ENCODE measurements at places on chromosomes 3 and 15.

DNA sequence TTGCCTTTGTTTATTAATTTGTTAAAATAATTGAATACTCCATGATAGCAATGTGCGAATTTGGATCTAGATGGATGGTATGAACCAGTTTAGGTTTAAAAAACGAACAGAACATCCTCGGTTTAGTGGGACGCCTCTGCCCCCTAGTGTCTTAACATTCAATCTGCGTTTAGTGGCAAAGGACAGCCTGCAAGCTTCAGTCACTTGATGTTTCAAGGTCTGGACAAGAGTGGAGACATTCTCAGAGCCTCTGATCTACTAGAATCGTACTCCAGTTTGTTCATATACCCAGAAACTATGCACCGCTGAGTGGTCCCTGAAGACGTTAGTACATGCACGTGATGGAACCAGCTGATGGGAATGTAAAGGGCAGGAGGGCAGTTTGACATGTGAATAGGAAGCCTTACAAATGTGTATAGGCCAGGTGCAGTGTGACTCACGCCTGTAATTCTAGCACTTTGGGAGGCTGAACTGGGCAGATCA, 17.8 kb upstream of the ATP13A4 start:
- peak; percentile 73 for DNase-seq

- DNase-seq: no peak
Observed at GRCh38 chr3:143412084-143412483, 292.5 kb downstream of the CHST2 start.

DNA sequence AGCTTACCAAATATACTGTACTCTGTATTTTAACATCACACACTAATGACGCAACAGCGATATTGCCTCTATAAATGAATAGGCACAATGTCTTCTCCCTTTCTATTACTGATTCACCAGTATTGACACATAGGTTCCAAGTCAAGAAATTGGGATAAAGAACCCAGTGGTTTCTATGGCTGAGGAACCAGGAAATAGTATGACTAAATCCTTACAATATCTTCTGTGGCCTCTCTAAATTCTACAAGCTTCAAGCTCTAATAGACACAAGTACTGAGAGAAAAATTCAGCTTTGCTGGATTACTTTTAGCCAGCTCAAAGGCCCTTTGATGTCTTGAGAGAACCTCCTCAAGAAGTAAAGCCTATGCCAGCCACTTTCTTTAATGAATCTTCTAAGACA, 162.5 kb downstream of the DPH6 start:
- no peak for DNase-seq

- no peak for DNase-seq
Observed at GRCh38 chr15:60752973-60753720, 274.2 kb upstream of the ICE2 start.

DNA sequence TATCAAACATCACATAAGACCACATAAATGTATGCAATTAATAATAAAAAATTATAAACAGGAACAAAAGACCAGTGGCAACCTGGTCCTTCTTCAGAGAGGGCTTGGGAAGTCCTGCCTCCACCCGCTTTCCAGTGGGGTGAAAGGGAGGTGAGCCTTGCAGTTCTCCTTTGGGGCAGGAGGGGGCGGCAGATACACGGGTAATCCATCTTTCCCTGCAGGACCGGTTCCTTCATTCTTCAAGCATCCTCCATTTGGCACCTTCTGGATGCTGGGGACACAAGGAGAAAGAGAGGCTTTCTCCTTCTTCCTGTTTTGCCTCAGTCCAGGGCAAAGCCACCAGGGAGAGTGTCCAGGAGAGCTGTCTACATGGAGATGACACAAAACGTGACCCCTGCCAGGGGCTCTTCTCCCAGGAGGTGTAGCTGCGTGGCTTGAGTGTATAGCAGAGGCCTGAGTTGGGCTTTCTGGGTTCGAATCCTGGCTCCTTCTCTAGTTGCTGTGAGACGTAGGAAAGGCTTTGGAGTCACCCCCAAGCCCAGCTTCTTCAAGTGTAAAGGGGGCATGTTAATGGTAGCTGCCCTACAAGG, 23.2 kb downstream of the RPLP1 start:
- DNase-seq: peak; percentile 81

- DNase-seq: no peak
Observed at GRCh38 chr3:48338635-48339034, 5.2 kb upstream of the SPINK8 start.

DNA sequence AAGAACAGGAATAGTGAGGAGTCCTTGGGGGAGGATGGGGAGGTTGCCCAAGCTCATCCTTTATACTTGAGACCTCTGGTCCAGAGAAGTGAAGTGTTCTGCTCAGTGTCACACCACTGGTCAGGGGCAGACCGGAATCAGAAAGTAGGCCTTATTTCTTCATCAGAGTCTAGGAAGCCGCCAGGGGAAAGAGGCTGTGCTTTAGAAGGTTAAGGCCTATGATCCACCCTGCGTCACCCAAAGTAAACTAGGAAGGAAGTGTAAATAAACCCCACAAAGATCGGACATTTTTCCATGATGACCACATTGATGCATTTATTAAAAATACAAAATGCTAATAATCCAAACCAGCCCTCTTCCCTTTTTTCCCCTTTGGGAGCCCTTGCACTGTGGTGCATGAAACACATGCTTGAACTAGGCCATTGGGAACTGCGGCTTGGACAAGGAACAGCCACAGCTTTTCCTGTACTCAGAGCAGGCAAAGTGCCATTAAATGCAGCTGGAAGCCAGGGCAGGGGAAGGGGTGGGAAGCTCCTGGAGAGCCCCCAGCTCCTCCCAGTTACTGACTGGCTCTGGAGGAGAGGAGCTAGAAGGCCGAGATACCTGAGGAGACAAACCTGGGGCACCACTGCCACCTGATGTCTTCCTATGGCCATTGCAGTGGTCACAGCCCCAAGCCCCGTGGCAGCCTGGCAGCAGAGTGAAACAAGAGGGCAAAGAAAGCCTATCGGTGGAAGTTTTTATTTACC, 37.0 kb downstream of the CDC25A start:
- peak; percentile 87 for DNase-seq

DNA sequence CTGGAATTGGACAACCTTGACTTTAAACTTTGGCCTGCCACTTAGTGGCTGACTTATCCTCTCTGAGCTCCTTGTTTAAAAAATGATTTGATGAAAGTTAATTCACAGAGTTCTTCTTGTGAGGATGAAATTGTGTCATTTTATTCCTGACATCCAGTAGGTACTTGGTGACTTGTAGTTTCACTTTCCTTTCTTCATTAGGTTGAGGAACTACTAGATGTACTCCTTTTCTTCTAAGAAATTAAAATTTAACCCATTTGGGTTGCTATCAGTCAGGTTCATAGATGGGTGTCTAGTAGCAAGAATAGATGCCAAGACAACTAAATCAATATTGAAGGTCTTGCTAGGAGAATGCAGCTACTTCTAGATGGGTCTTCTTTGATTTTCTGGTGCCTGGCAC, 5.2 kb downstream of the NR1D2 start:
- no peak for DNase-seq

DNA sequence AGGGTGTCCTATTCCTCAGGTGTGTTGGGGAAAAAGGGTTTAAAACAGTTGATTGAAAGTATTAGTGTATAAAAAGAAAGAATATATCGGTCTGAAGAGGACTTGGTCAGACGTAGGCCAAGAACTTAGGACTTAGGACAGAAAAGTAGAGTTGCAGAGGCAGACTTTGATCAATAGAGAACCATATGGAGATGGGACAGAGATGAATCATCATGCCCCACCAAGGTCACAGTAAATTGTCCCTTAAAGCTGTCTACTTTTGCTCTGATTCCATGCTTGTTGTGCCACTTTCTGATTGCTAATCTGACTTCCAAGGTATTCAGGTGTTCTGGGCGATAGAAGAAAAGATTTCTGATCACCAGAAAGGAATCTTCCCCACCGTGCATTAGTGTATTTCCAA, 52.9 kb upstream of the ZDHHC23 start:
- DNase-seq: no peak

DNA sequence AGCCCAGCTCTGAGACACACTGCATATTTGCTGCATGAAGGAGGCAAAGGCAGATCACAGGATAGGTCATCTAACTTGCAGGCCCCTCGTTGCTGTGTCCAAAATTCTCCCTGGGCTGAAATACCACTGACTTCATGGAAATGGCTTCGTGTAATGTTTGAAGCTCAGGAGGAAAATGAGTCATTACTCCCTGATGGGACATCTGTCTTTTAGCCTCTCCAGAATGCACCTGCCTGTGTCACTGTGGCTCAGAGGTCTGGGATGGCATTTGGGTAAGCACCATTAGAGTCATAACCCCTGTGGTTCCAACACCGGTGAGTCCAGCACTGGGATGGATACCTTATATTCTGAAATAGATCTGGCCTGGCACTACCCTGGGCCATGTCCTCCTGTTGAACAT, 51.5 kb downstream of the IL12A start:
- DNase-seq: no peak

DNA sequence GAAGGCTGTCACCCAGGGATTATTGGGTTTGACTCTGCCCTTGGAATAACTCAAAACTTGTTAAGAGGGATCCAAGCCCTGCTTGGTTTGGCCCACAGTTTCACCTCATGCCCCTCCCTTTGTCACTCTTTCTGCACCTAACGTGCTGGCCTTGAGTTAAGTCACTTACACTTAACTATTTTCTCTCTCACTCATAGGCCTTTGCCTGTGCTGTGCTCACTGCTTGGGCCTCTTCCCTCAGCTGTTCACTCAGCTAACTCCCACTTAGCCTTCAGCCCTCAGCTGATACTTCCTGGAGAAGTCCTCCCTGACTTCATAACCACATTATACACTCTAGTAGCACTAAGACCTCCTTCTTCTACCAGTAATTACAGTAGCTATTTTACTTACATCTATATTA, 133.3 kb downstream of the CMSS1 start:
- no peak for DNase-seq

GRCh38 chr15:79602731-79603130, 170.6 kb downstream of the MINAR1 start:
- DNase-seq: no peak

- no peak for DNase-seq
Observed at GRCh38 chr3:194967151-194968117, 281.8 kb downstream of the FAM43A start.

DNA sequence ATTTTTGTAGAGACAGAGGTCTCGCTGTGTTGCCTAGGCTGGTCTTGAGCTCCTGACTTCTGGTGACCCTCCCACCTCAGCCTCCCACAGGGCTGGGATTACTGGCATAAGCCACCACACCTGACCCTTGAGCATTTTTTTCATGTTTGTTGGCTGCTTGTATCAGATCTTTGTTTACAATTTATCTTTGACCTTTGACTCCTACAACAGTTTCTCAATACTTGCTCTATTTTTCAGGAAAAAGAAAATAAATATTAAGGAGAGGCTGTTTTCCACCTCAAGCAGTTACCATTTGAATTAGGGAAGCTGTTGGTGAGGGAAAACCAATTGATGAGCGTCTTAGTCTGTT, 44.5 kb downstream of the LIMD1 start:
- no peak for DNase-seq

DNA sequence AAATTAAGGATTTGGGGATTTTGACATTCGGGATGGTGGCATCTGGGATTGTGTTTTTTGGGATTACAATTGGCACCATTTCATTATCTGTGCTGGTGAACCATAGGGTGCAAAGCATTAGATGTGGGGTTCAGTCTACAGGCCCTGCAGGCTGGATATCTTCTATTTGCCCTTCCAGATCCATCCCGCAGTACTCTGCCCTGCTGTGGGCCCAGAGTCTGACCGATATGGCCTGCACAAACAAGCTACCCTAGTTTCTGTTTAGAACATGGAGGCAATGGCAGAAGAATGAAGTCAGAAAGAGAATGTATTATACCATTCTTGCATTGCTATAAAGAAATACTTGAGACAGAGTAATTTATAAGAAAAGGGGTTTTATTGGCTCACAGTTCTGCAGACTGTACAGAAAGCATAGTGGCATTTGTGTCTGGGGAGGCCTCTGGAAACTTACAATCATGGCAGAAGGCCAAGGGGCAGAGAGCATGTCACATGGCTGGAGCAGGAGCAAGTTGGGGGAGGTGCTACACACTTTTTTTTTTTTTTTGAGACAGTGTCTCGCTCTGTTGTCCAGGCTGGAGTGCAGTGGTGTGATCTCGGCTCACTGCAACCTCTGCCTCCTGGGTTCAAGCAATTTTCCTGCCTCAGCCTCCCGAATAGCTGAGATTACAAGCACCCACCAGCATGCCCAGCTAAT, 93.7 kb downstream of the NCEH1 start:
- DNase-seq: no peak

- no peak for DNase-seq
Observed at GRCh38 chr3:7423036-7423435, 562.1 kb downstream of the GRM7 start.

GRCh38 chr3:105253225-105253624, 113.5 kb upstream of the ALCAM start:
- DNase-seq: no peak

DNA sequence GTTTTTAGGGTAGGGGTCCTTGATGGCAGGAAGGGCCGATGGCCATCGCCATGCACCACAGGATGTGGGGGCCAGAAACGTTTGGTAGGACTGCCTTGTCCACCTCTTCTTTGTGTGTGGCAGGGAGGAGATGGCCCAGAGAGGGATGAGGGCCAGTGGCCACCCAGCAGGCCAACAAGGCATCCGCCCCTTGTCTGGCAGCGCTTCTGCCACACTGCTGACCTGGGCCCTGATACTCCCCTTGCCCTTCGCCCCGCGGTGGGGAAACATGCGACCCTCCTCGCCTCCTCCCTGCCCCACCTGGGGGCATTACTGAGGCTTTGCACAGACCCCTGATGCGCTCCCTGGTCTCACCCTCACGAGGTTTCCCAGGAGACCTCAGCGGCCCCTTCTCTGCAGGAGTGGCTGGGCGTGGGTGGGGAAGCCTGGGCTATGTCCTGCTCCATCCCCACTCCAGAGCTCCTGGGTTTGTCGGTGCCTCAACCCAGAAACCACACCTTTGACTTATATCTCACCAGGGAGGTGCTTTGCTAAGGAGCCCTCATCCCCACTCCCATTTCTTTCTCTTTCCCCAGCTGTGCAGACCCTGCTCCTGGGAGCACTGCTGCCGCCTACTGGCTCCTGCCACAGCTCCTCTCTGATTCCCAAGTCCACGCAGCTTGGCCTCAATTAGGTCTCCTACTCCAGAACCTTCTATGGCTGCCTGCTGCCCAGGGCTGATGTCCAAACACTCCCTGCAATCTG, 38.7 kb downstream of the FEM1B start:
- no peak for DNase-seq

GRCh38 chr3:159978353-159978752, 10.3 kb upstream of the IL12A start:
- no peak for DNase-seq

- DNase-seq: peak; percentile 59
Observed at GRCh38 chr15:40150163-40150925, 10.5 kb upstream of the BUB1B start.

DNA sequence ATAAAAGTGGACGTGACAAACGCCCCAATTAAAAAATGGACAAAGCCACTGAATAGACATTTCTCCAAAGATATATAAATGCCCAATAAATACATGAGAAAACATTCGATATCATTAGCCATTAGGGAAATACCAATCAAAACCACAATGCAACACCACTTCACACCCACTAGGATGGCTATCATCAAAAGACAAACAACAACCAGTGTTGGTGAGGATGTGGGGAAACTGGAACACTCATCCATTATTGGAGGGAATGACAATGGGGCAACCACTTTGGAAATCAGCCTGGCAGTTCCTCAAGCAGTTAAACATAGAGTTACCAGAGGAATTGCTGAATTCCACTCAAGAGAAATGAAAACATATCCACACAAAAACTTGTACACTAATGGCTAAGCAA, 32.4 kb upstream of the FGD5 start:
- DNase-seq: no peak

GRCh38 chr15:66253418-66254088, at the start of gene MEGF11:
MEGF11 (minus strand) TSS chr15:66253750; CDS start chr15:66128403, 125,347 bp downstream.
- peak; percentile 44 for DNase-seq

GRCh38 chr3:85851071-85851470, 892.3 kb downstream of the CADM2 start:
- no peak for DNase-seq

- peak; percentile 10 for DNase-seq
Observed at GRCh38 chr15:33699691-33700447, 268.4 kb upstream of the CHRM5 start.

Data from GM23248 (cell line).